ENCODE measurements at places on chromosomes 16 and 17.

GRCh38 chr16:49876716-49877129, 20.8 kb upstream of the ZNF423 start:
- no peak for DNase-seq

- no peak for DNase-seq
Measured at GRCh38 chr16:50861451-50861850, 119.6 kb downstream of the CYLD start.

DNA sequence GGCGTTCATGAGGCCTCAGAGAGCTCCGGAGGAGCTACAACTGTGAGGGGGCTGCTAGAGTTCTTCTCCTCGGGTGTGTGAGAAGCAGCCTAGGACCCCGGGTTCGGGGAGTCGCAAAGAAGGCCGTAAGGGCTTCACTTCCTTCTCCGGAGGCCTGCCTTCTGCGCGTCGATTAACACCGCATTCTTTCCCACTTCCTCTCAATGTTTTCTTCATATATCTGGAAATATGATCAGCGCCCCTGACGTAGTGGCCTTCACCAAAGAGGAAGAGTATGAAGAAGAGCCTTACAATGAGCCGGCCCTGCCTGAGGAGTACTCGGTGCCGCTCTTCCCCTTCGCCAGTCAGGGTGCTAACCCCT, 449 bp downstream of the SMCR8 start:
- no peak for DNase-seq

GRCh38 chr17:81890447-81891302, 711 bp downstream of the ALYREF start:
- DNase-seq, result no peak

DNA sequence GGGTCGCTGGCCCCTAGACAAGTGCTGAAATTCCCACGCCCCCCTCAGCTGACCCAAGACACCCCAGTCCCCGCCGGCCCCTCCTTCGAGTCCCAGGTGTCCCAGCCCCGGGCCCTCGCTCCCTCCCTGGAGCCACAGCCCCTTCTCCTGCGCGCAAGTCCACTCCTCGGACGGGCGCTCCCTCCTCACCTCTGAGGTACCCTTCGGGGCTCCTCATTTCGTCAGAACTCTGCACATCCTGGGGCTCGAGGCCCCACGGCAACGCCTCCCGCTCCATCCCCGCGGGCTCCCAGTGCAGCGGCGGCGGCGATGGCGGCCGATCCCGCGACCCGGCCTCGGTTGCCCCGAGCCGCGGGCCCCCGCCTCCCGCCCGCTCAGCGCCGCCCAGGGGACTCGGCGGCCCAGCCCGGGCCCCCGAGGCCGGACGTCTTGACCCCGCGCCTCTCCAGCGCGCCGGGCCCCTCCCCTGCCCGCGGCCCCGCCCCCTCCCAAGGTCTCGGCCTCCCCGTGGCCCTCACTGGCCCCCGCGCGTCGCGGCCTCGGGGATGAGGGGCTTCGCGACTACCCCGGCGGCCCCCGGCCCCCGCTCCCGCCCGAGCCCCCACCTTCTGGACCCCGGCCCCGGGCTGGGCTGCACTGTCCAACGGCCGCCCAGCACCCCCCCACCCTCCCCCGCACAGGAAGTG, at the start of gene ZNF768:
Gene ZNF768, minus strand, starts transcription at position 430 of the 686 bp plus-strand sequence. Its CDS starts 153 bp downstream, at position 277.
- DNase-seq, result peak; percentile 14

GRCh38 chr17:1485423-1486376, 6.8 kb downstream of the MYO1C start:
- peak; percentile 65 for DNase-seq

DNA sequence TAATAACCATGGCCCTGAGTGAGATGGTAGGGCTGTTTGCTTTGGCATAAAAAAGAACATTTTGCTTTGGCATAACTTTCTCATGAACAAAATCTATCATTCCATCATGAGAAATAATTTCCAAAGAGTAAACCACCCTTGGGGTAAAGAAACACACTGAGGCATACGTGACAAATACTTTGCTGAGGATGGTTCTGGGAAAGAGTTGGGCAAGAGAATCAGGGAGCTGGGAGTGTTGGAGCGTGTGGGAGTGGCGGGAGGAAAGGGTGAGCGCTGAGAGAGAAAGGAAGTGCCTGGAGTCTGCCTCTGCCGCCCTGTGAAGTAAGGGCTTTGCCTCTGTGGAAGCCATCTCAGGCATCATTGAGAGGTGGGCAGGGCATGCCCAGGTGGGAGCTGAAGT, 60.2 kb upstream of the ARHGAP44 start:
- peak; percentile 30 for DNase-seq

DNA sequence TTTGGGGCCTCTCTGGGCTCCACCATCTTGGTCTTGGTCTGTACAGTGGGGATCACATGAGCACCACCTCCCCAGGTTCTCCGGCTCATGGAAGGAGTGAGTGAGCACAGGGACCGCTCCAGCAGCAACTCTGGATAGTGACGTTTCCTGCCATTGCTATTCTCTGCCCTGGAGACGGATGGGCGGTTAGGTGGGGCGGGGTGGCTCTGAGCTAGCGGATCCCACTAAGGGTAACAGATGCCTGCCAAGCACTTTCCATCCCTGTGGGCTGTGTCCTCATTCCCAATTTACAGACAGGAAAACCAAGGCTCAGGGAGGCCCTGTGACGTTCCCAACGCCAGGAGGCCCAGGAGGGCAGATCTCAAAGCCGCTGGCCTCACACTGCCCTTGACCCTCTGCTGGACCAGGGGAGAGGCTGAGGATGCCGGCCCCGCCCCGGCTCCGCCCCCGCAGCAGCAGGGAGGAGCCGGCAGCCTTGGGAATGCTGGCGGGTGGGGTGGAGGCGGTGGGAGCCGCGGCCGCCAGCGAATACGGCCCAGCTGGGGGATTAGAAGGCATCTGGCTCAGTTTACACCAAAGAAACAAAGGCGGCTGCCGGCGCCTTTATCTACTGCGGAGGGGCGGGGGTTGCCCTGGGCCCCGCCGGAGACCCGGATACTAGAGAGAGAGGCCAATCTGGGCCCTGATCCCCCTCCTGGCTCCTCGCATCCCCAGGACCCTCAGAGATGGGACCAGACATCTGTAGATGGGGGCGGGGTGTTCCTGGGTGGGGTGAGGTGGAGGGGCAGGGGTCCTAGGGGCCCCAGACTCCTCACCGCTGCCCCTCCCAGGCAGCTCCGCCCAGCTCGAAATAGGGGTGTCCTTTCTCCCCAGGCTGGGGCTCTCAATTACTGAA, 122.3 kb upstream of the CIBAR2 start:
- peak; percentile 90 for DNase-seq

DNA sequence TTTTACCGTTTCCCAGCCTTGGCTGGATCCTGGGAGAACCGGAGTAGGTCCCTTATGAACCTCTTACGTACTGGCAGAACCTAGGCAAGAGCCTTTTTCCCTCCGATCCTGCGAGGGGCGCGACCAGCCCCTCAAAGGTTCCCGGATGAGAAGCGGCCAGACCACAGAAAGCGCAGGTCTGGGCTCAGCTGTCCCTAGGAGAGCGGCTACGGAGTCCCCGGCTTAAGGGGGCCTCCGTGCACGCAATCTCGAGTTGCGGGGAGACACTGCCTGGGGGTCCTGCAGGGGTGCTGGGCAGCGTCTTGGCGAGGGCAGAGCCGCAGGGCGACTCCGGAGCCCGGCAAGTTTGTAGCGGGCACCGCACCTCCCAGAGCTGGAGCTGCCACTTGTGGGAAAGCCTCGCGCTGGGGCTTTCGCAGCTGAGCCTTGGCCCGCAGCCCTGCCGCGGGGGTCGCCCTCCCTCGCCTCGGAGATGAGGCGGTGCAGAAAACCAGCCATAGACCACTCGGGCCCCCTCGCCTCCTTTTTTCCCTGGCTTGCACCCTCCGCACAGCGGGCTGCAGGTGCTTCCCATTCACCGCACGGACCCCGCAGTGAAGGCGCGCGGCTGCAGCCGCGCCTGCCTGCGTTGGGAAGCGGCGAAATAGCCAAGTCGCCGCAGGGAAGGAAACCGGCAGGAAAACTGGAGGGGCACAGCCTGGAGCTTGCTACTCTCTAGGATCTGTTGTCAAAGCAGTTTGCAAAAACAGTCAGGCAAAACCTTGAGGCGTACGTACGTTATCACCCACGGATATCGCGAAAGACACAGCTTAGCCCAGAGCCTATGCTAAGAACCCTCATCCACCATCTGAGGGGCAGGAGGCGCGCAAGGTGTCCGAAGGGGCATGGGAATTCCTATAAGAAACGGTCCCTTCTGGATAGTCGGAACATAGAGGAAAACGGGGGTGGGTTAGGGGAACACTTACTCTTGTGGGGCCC, 834 bp downstream of the CDH8 start:
- DNase-seq, result no peak

- DNase-seq, result no peak
Measured at GRCh38 chr17:18877104-18877645, 19.2 kb downstream of the PRPSAP2 start.

DNA sequence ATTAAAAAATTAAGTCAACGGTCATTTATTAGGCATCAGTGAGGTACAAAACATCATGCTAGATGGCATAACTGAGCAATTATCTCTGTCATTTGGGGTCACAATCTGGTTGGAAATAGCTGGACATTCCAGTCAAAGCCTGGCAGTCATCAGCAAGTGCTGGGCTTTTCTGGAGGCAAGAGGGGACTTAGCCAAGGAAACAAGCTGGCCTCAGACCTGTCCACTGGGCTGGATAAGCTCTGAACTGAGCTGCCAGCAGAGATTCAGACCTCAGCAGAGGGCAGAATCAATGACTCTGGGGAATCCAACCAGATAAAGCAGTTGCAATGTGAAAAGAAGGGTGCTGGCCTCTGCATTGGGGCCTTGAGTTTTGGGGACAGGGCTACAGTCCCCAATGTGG, 161.9 kb upstream of the NOL11 start:
- DNase-seq, result no peak

- DNase-seq, result no peak
Measured at GRCh38 chr17:57549468-57549867, 195.6 kb downstream of the CCDC182 start.

DNA sequence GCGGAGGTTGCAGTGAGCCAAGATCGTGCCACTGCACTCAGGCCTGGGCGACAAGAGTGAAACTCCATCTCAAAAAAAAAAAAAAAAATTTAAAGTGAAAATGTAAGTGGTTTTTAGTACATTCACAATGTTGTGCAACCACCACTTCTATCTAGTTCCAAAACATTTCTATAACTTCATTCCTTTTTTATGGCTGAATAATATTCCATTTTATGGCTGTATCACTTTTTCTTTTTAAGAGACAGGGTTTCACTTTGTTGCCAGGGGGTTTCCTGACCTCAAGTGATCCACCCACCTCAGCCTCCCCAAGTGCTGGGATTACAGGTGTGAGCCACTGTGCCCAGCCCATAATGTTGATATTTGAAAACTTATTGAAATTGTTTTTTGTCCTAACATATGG, 11.7 kb upstream of the CMTM3 start:
- DNase-seq, result no peak

DNA sequence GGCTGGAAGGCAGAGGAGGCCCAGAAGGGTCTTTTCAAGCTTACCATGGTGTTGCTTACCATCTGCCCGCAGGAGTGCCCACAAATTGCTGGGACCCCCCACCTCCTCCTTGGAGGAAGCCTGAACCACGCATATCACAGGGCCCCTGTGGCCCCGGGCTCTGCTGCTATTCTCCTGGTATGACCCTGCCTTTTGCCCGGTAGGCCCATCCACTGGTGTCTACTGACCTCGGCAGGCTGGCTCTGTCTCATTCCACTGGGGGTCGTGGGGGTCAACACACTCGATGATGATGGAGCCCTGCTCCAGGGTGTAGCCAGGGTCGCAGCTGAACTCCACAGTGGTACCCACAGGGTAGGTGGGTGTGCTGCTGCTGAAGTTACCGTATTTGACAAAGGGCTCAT, 8.2 kb upstream of the PHF12 start:
- DNase-seq, result no peak

DNA sequence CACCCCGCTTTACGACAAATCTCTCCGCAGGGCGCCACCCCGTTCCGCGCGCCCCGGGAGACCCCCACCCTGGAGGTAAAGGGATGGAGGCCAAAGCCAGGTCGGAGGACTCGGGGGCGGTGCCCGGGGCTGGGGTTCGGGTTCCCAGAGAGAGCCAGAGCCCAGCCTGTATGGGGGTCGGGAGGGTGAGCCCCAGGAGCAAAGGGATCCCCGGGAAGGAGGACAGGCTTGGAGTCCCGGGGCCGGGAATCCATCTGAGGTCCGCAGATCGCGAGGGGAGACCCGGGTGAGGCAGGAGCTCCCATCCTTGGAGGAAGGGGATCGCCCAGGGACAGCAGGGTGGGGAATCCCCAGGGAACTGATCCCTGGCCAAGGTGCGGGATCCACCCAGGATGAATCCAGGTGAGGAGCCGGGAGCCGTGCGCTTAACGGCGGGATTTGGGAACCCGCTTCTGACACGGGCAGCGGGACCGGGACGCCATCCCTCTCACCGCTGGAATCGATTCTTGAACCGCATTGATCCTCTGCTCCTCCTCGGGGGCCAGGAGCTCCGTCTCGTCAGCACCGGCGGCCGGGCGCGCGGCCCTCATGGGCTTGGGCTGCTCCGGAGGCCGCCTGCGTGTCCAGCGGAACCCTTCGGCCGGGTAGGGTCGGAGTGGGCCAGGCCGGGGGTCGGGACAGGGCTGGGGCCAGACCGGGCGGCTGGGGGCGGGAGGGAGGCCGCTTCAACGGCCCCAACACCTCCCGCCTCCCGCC, at the start of gene MMD:
Gene MMD, minus strand, starts transcription at position 657 of the 756 bp plus-strand sequence. Its CDS starts 140 bp downstream, at position 517.
- no peak for DNase-seq

DNA sequence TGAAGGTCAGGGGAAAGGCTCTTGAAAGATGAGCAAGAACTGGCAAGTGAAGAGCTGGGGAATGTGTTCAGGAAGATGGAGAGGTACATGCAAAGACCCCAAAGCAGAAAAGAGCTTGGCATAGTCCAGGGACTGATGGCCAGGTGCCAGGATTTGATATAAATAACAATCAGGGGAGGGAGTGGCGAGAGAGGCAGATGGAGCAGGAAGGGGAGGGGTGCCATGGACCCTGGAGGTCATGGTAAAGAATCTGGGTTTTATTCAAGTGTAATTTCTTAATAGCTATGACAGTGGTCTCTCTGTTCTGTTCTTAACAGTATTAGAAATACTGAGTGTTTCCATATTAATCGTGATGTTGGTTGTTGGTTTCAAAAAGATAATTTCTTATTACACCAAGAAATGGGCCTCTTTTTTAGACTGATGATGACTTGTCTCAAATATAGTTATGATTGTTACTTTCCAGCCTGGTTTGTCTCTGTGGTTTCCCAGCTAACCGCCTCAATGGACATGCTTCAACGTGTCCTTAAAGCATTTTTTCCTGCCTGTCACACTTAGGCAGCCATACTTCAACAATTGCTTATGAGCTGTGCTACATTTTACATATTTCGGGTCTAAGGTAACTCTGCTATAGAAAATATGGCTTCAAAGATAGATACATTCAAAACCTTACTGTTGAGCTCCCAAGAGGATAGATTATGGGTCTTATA, 49.4 kb downstream of the MYH10 start:
- DNase-seq, result no peak

DNA sequence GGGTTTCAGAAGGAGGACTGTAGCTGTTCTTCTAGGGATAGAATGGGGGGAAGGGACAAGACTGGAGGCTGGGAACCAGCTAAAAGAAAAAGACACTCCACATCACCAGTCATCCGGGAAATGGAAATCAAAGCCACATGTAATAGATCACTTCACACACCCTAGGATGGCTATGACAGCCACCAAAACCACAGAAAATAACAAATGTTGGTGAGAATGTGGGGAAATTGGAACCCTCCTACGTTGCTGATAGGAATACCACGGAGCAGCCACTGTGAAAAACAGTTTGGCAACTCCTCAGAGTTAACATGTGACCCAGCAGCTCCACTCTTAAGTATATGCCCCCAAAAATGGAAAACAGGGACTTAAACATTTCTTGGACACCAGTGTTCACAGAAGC, 2.3 kb downstream of the TLE7 start:
- peak; percentile 27 for DNase-seq

Measured in fibroblast of lung (primary cell).